ENCODE measurements at places on chromosomes 7 and 10.
A peak's percentile ranks its signal among the peaks of the same experiment; 100 is the strongest.

DNA sequence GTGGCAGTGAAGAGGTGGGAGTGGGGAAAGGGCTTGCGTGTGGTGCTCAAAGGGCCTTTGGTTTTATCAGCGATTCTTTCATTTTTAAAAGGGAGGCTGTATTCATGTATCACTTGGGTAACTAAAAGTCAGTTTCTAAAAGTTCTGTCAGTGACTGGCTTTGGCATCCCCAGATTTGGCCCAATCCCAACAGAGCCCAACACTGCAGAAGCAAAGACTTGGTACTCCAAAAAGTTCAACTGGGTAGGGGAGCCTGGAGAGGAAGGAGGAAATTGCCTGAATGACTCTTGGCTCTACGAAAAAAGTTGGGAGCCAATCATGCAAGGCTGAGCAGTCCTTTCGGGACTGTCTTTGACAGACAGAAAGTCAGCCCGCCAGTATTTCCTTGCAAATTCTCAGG, 54.5 kb upstream of the COL13A1 start:
- DNase-seq: no peak

GRCh38 chr7:126140858-126141466, 1111.8 kb downstream of the GRM8 start:
- DNase-seq: no peak

GRCh38 chr7:150335108-150335773, 6.2 kb downstream of the RARRES2 start:
- no peak for DNase-seq

DNA sequence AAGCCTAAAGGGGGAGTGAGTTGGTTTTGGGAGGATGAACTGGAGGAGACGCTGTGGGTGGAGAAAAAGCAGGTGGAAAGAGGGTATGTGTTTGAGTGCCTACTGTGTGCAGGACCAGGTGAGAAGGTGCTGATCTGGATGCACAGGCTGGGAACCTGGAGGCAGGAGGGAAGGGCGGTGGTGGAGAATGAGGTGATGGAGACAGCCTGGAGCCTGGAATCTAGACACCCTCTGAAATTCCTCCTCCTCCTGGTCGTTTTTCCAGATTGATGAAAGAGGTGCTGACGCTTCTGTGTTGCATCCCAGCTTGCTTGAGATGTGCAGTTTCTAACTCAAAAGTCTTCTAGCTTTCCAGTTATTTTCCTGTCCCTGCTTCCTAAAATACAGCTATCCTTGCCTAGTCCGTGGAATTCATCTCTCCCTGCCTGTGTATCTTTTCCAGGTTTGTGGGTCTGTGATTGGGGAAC, 67.5 kb downstream of the LRMDA start:
- no peak for DNase-seq

DNA sequence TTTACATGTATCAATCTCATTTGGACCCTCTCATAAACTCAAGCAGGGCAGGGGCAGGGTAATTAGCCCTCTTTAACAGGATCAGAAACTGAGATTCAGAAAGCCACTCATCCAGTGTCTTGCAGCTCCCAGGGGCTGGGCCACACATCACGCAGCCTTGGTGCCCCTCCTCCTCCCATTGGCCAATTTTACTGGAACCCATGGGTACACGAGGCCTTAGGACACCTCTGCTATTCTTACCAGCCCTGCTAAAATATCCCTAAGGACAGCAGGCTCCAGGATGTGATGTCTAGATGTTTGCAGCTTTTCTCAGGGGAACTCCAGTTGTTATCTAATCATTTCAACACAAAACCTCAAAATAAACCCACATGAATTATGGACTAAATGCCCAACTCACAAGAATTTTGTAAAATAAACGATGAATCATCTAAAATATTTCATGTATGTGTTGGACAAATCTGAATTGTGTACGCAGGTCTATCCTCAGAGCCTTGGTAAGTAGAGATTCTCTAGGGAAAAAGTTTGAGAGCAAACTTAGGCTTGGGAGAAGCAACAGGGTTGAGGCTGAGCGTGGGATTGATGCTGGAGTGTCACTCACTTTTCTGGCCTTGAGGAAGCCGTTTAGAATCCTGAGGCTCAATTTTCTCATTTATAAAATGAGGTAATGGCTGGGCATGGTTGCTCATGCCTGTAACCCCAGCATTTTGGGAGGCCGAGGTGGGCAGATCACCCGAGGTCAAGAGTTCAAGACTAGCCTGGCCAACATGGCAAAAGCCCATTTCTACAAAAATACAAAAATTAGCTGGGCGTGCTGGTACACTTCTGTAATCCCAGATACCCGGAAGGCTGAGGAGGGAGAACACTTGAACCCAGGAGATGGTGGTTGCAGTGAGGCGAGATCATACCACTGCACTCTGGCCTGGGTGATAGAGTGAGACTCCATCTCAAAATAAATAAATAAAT, 69.7 kb upstream of the TNS3 start:
- no peak for DNase-seq

DNA sequence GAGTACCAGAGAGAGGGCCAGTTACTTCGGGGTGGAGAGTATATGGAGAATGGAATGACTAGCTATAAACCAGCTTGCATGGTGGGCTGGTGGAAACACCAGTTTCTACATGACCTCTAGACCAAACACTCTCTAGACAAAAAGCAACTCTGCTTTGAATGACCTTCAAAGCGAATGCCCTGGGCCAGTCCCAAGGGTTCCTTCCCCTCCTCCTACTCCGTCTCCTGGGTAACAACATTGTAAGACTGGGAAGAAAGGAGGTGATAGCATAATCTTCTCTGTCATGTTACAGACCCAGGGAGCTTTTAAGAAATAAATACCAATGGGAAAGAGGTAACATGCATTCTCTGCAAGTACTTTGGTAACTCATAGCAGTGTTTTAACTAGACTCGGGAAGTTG, 7.4 kb downstream of the HK1 start:
- DNase-seq: no peak

DNA sequence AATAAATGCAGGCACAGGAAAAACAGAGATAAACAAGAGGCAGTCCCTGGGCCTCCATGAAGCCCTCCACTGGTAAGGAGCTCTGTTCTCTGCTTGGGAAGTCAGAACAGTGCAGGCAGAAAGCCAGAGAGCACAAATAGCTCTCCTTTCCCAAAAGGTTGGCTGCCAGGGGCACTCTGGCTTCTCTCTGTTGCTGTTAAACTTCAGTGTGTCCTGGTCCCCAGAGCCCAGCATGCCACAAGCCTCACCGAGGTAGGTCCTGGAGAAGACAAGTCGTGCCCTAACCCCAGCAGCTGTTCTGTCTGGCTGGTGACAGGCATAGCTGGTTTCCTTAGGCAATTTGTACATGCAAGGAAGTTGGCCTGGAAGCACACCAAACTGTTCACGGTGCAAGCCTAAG, 17.3 kb downstream of the SLC16A12 start:
- DNase-seq: no peak

- DNase-seq: no peak
Measured at GRCh38 chr7:2165610-2166594, 66.8 kb downstream of the MAD1L1 start.

GRCh38 chr10:26481914-26482550, 43.9 kb downstream of the APBB1IP start:
- DNase-seq: peak; percentile 59

DNA sequence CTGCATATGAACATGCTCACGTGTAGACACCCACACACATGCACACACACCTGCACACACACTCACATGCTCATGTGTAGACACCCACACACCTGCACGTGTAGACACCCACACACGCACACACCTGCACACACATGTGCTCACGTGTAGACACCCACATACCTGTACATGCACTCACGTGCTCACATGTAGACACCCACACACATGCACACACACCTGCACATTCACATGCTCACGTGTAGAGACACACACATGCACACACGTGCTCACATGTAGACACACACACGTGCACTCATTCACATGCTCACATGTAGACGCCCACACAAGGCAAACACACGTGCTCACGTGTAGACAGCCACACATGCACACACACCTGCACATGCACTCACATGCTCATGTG, 275.8 kb downstream of the PTPRN2 start:
- DNase-seq: no peak

DNA sequence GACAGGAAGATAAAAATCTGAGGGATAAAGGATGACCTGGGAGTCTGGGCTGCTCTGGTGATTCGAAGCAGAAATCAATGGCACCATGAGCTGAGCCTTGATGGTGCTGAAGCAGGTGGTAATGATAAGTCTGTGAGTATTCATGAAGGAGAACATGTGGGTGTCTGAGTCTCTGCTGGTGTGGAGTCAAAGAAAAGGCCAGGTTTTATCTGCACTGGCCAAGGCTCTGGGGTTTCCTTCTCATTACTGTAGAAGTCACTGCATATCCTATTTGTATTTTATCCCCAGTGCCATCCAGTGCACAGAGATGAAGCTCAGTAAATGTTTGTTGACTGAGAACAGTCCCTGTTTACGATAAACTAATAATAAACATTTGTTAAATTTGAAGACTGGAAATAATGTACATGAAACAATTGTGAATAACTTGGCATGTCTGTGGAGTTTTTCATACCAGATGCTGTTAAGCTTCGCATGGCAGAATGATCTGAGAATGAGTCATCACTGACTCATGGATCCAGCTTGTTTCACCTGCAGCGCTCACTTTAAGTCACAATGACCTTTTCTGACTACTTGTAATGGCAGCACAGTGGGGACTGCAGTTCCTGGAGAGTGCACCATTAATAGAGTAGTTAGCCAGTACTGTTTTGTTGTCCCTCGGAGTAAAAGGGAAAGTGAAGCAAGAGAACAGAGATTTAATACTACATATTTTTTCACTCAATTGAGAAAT, 538.5 kb downstream of the HTR7 start:
- no peak for DNase-seq

DNA sequence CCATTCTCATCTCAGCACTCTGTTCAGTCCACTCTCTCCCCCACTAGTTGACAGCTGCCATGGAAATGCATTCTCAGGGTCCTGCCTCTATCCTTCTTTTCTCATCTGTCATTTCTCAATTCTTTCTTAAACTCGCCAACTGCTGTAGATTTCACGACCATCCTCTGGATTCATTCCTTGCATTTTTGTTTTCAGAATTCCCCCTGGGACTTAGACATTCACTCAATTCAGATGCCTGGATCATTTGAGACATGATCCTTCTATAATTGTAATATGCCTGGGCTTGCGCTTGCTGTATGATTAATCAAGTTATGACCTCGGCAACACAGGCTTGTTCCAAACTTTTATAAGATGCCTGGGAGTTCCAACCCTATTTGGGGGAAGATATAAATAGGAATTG, 104.5 kb downstream of the RAB11FIP2 start:
- no peak for DNase-seq

- no peak for DNase-seq
Measured at GRCh38 chr10:6458814-6459213, 121.3 kb downstream of the PRKCQ start.

DNA sequence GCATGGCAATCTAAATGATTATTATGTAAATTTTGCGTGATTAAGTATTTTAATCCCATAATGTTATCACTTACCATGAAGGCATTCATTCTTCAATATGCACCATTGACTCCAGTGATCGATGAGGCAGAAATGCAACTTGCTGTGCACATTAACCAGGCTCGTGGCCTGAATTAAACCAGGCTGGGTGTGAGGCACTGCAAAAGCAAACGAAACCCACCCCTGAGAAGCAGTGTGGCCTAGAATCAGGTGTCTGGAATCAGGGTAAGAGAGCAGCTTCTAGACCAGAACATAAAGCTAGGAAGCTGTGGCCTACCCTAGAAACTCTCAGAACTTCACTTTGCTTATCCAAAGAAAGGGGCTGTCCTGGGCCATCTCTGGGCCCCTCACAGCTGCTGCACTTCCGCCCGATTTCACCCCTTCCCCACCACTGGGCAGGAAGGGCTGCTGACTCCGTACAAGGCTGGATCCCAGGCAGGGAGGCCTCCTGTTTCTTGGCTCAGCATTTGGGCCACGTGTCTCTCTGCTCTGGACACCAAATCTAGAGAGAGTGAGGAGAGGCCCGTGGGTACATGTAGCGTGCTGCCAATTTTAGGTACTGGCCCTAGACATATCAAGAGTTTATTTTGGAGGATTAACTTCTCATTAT, 4.4 kb downstream of the PTPRE start:
- no peak for DNase-seq

- no peak for DNase-seq
Measured at GRCh38 chr7:134920026-134920753, 66.1 kb upstream of the AGBL3 start.

GRCh38 chr7:105643384-105643783, 62.1 kb upstream of the EFCAB10 start:
- DNase-seq: no peak

DNA sequence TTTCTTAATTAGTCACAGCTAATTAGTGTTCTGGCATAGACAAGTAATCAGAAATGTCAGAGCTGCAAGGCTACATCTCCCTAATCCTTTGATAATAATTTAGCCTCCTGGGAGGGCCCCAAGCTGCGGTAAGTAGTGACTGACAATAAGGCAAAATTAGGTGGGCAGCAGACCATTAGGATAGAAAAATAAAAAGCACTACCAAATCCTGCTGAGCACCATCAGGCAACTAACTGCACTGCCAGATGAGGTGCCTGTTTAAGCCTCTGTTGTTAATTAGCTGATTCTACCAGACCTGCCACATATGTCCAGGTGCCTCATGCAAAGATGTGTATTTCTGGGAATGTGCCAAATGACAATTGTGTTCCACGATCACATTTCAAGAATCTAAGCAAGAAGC, 32.5 kb upstream of the FEZF1 start:
- no peak for DNase-seq

DNA sequence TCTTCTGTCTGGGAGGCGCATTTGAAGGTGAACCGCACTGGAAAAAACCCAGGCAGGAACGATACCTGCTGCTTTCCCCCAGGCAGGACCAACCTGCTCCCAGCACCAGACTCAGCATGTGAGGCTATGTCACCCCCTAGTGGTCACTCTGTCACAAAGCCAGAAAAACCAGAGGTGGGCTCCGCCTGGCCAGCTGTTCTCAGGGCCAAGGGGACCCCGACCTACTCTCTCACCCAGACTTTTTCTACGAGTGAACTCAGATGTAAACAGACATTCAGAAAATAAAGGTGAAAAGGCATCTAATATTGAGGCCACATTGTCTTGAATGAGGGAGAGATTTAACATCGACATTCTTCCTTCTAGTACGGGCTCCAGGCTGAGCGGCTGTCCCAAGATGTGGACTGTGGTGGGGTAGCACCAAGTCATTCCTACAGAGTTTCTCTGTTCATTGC, 117.3 kb downstream of the PRKAG2 start:
- DNase-seq: peak; percentile 46

GRCh38 chr10:11707624-11708350, 34.4 kb upstream of the ECHDC3 start:
- DNase-seq: no peak

GRCh38 chr7:34330308-34330707, 327.7 kb upstream of the NPSR1 start:
- DNase-seq: no peak

DNA sequence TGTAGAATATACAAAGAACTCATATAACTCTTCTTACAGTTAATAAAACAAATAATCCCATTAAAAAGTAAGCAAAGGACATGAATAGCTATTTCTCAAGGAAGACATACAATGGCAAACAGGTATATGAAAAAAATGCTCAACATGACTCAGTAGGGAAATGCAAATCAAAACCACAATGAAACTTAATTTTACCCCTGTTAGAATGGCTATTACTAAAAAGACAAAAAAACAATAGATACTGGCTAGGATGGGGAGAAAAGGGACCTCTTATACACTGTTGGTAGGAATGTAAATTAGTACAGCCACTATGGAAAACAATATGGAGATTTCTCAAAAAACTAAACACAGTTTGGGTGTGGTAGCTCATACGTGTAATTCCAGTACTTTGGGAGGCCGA, 37.8 kb downstream of the HERPUD2 start:
- DNase-seq: no peak

GRCh38 chr7:48025624-48026023, 3.3 kb downstream of the SUN3 start:
- no peak for DNase-seq

All from CD4-positive, alpha-beta T cell treated with Interferon gamma for 1 hour (primary cell).